ENCODE measurements at places on chromosomes 4 and X. TPM values are rescaled to one million over a fixed set of nuclear protein-coding genes. Genes with fewer than 3 reads are reported as not detected.

DNA sequence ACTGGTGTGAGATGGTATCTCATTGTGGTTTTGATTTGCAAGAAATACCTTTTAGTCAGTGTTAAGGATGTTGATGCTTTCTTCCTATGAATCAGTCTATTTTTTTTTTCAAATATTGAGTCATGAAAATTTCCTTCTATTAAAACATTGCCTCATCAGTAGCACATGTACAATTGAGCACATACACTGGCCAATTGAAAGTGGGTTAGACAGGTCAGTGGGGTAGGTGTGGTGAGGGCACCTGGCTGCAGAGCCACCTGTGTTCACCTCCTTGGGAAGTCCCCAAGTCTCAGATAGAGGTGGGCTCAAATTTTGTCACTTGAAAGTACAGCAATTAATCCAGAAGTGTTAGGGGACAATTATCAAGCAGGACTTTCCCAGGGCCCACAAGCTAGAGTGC, 243.7 kb downstream of the SPRY1 start:
- no peak for DNase-seq

- no peak for DNase-seq
These were observed 113.4 kb upstream of the TMEM47 start for GRCh38 chrX:34770511-34770910.

Gene BBS12
- total RNA-seq = 1.5 TPM

GRCh38 chr4:174503079-174503715, 19.1 kb downstream of the HPGD start:
- no peak for DNase-seq

DNA sequence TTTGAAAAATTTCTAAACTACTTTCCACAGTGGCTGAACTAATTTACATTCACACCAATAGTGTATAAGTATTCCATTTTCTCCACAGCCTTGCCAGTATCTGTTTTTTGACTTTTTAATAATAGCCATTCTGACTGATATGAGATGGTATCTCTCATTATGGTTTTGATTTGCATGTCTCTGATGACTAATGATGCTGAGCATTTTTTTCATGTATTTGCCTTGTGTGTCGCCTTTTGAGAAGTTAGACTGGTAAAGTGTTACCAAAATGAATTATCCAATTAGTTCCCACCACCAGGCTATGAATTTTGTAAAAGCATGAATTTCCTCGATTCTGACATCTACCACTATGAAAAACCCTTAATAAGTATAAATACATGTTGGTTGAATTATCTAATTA, 242.2 kb upstream of the GK2 start:
- DNase-seq = no peak

Gene CSAG3
- 0.26 TPM for total RNA-seq

Gene NPNT
- total RNA-seq = 1.9 TPM

Gene CSN2
- total RNA-seq = not detected

- no peak for DNase-seq
These were observed 18.0 kb downstream of the OPHN1 start for GRCh38 chrX:68415316-68415715.

DNA sequence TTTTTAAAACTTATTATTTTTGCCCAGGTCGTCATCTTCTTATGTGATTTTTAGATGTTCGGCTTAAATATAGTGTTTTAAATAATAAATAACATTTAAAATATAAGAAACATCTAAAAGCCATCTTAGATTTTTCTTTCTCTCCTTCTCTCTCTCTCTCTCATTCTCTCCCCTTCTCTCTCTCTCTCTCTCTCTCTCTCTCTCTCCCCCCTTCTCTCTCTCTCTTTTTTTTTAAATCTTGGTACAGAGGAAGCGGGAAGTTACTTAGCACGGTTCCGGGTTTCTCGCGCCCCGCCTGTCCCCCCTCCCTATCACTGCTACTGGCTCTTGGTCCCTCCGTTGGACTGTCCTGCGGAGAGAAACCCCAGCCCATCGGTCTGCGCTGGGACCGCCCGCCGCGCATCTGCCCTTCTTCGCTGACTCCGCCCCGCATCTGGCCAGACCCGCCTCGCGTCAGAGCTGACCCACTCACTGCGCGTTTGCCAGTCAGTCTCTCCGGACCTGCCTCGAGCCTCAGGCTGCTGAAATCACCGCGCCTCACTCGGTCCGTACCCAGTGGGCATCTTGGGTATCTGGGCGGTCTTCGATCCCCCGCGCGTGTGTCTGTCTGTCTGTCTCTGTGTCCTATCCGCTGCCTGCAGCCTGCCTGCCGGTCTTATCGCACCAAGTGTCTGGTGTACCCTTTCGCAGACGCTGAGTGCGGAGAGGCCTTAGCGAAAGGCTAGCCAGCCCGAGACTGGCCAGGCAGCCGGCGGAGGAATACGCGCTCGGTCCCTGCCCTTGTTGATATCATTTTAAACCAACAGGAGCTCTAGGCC, at the start of gene PABPC5:
Gene PABPC5 (plus strand): TSS at position 489 of the 818 bp plus-strand sequence. CDS start 739 bp downstream, outside the sequence.
- no peak for DNase-seq

DNA sequence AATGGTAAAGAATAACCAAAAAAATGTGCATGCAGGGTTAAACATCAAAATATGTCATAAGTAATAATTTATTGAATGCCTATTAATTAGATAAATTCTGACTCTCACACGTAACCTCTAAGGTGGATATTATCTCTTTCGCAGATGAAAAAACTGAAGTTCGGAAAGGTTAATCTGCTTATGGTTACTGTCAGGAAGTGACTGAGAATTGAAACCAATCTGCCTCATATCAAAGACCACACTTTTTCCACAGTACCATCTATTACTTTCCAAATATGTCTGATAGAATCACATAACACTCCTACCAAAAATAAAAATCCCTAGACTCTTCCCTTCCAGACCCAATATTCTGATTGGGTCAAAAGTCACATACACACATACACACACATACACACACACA, 6.2 kb downstream of the CHIC2 start:
- DNase-seq = no peak

Gene GAGE2A
- total RNA-seq = not detected

Gene BLOC1S4
- 10.7 TPM for total RNA-seq

GRCh38 chrX:154829926-154830442, 4.5 kb downstream of the SMIM9 start:
- no peak for DNase-seq

Data from Panc1 (cell line).